A549 treated with GW870086 at 1 μM for 4 hours (cell line): ENCODE measurements at places on chromosomes 13 and 19. TPM values are rescaled to one million over a fixed set of nuclear protein-coding genes. Genes with fewer than 3 reads are reported as not detected.

HIPK4 gene
- 0.07 to 0.30 TPM (median 0.24 TPM) in 5 replicates for total RNA-seq

GRIN2D gene
- total RNA-seq, result 6.9 to 10.3 TPM (median 9.5 TPM) in 5 replicates

TNFSF9 gene
- 3.9 to 8.1 TPM (median 5.7 TPM) in 5 replicates for total RNA-seq

SARS2 gene
- total RNA-seq, result 52.7 to 58.8 TPM (median 54.7 TPM) in 5 replicates

LIM2 gene
- total RNA-seq, result not detected in 5 replicates

OR7C1 gene
- not detected in 5 replicates for total RNA-seq

CGB2 gene
- total RNA-seq, result 0.26 to 0.34 TPM (median 0.26 TPM) in 3 of 5 replicates, not detected in the others

TEX101 gene
- total RNA-seq, result not detected in 5 replicates

ZNF709 gene
- total RNA-seq, result 0.40 TPM in 1 of 5 replicates, not detected in the others

CEACAM3 gene
- not detected in 5 replicates for total RNA-seq

WDR88 gene
- total RNA-seq, result not detected in 5 replicates

PEAK3 gene
- total RNA-seq, result 0.05 TPM in 1 of 5 replicates, not detected in the others

KLC3 gene
- total RNA-seq, result 0.41 to 0.78 TPM (median 0.65 TPM) in 5 replicates
